ENCODE measurements at places on chromosomes 11 and 22.

DNA sequence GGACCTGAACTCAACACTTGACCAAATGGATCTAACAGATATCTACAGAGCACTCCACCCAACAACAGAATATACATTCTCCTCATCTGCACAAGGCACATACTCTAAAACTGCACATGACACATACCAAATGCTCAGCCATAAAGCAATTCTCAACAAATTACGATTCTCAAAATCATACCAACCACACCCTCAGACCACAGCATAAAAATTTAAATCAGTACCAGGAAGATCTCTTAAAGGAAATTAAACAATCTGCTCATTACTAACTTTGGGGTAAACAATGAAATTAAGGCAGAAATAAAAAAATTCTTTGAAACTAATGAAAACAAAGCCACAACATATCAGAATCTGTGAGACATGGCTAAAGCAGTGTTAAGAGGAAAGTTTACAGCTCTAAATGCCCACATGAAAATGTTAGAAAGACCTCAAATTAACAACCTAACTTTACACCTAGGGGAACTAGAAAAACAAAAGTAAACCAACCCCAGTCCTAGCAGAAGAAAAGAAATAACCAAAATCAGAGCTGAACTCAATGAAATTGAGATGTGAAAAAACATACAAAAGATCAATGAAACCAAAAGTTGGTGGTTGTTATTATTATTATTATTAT, 37.2 kb downstream of the TMEM123 start:
- no peak for DNase-seq

GRCh38 chr11:7667460-7667859, 5.8 kb downstream of the CYB5R2 start:
- no peak for DNase-seq

DNA sequence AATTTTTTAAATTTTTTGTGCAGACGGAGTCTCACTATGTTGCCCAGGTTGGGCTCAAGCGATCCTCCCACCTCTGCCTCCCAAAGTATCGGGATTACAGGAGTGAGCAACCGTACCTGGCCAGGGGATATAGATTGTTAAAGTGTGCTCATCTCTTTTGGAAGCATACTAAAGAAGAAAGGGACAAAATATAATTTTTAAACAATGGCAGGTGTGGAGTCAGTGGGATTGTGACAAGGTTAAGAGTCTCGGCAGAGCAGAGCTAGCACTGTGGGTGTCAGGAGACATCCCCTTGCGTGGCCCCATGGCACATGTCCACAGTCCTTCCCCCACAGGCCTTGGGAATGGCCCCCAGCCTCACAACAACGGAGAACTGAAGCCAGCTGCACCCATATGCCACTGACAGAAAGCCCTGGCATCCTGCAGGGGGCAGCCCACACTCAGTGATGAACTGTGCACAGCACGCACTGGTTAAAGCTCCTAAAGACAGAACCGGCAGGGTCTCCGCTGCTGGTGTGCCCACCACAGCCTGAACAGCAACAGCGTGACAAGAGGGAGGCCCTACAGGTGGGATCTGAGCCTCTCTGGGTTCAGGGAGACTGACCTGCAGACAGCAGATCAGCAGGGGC, 29.9 kb downstream of the SERPIND1 start:
- no peak for DNase-seq

DNA sequence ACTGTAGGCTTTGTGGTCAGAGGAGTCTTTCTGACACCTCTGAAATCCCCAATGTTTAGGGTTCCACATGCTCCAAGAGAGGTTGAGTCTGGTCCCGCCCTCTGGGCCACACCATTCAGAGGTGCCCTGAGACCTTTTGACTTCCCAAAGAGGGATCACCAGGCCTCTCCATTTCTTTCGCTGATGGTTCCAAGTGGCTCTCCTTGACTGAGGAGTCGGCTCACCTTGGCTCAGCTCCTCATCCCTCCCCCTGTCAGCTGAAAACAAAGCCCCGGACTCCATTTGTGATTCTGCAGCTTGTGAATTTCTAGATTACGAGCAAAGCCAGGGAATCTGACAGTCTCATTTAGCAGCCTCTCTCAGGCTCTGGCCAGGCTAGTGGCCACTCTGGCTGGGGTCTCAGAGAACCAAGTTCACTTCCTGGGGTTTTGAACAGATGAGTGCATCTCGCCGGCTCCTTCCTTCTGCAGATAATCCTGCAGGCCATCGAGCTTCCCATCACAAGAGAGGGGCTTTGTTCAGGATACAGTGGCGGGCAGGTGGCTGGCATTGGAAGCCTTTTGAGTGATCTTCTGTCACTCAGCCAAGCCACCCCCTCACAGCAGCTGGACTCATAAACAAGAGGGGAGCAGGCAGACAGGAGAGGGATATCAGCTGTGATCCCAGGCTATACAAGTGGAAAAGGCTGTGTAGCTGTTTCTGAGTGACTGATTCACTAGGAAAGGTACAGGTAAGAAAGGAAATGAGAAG, 102.9 kb downstream of the TRIM29 start:
- DNase-seq: no peak

DNA sequence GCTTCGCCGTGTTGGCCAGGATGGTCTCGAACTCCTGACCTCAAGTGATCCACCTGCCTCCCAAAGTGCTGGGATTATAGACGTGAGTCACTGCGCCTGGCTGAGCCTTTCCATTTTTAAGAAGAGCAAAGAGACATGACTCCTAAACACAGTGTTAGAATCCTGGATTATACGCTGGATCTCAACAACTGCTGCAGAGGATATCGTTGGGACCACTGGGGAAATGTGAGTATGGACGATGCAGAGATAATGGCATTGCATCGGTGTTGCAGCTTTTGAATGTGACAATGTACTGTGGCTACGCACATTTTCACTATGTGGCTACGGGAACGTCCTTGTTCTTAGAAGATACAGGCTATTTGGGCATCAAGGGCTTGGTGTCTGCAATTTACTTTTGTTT, 6.2 kb downstream of the MRGPRF start:
- no peak for DNase-seq

- DNase-seq: no peak
Observed at GRCh38 chr11:130278151-130278550, 36.6 kb downstream of the ZBTB44 start.

GRCh38 chr11:134361661-134362060, 29.9 kb downstream of the GLB1L2 start:
- no peak for DNase-seq

DNA sequence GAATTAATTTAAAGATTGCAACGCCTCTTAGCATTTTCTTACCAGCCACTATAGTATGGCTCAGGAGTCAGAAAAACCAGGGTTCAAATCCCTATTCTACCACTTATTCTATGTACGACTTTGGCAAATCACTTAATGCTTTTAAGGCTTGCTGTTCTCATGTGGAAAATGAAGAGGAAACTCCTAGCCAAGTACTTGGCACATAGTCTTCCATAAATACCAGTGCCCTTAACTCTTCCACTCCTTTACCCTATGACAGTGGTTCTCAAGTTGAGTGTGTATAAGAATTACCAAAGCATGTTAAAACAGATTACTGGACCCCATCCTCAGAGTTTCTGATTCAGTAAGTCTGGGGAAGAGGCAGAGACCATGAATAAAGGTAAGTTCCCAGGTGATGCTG, 107.6 kb downstream of the RBFOX2 start:
- no peak for DNase-seq

- no peak for DNase-seq
Observed at GRCh38 chr11:67024410-67024809, 1.5 kb downstream of the SYT12 start.

All from stimulated activated CD8-positive, alpha-beta memory T cell treated with anti-CD3 and anti-CD28 coated beads, Interleukin-7, amount 100 ng/mL, for 1 hour (primary cell).